ENCODE measurements at places on chromosomes 16 and 17.

DNA sequence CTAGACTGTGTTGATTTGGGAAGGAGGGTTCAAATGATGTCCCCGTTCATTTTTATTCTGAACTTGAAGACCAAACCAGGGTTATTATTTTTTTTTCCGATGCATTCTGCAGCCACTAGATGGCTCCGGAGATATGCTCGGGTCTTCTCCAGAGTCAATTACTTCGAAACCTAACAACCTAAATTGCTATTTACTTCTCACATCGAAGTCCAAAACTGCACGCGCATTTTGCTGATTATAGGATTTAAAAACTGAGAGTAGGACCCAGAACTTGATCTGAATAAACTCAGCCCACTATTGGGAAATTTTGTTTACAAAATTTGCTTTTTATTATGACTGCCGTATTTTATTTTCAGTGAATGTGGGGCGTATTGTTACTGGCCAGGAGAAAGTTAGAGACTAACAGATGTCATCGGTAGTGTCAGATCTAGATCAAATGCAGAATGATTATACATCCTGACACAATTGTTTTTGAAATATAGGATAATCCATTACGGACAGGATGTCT, 263.8 kb downstream of the HS3ST3A1 start:
- DNase-seq: no peak

- DNase-seq: no peak
These were observed 2.7 kb upstream of the IRX5 start for GRCh38 chr16:54928016-54928356.

GRCh38 chr16:85089525-85089924, 22.7 kb downstream of the CIBAR2 start:
- no peak for DNase-seq

DNA sequence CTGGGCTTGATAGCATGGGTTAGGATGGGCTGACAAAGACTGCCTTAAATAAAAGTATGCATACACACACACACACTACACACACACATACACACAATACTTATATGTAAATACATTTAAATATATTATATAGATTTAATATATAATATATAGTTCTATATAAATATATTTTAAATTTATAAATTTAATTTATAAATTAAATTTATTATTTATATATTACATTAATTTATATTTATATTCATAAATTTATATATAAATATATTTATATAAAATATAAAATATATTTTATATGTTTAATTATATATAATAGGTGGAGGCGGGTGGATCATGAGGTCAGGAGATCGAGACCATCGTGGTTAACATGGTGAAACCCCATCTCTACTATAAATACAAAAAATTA, 83.2 kb downstream of the CDH13 start:
- DNase-seq: no peak

DNA sequence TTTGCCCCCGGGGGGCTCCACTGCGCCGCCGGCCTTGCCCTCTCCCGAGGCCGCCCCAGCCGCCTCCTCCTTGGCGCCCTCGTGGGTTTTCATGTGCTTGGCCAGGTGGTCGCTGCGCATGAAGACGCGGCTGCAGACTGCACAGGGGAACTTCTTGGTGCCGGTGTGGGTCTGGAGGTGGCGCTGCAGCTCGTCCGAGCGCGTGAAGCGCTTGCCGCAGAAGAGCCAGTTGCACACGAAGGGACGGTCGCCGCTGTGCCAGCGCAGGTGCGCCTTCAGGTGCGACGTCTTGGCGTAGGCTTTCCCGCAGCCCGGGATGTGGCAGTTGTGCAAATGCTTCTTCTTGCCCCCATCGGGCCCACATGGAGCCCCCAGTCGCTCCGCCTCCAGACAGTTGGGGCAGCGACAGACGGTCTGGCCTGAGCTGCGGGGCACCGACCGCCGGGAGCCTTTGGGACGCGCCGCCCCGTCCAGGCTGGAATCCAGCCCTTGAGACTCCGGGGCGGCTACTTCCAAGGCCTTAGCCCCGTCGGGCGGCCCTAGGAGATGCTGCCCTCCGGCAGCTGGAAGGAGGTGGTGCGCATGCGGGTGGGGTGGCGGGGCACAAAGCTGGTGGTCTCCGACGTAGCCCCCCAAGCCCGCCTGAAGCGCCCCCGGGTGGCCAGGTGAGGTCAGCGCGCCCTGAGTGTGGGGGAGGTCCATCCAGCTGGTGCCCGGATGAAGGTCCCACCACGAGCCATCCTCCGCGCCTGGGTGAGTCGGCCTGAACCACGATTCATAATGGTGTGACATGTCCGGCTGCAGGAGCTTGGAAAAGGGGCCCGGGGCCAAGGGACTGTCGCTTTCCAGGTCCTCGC, 3.4 kb downstream of the SP6 start:
- DNase-seq: no peak

All from natural killer cell treated with Interleukin-12 subunit alpha and Interleukin-12 subunit beta and Interleukin-15 and Interleukin-18, amount 100 ng/mL, for 72 hours (primary cell).